ENCODE measurements at places on chromosomes 3 and 15.

GRCh38 chr15:45401665-45402161 lies 23.4 kb upstream of the GATM start:
- no peak for DNase-seq

DNA sequence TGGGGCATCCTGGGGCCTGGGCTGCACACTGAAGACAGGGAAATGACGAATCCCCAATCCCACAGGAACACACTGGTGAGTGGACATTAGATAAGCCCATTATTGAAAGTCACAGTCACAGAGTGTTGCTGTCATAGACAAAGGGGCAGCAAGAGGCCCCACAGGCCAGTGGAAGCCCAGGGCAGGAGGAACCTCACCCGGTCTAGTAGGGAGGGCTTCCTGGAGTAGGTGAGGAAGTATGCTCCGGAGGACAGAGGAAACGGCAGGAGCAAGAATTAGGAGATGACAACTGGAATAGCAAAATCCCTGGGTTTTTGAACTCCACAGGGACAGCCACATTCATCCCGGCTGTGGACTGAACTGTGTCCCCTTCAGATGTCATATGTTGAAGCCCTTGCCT lies 101.2 kb downstream of the TPRA1 start:
- no peak for DNase-seq

DNA sequence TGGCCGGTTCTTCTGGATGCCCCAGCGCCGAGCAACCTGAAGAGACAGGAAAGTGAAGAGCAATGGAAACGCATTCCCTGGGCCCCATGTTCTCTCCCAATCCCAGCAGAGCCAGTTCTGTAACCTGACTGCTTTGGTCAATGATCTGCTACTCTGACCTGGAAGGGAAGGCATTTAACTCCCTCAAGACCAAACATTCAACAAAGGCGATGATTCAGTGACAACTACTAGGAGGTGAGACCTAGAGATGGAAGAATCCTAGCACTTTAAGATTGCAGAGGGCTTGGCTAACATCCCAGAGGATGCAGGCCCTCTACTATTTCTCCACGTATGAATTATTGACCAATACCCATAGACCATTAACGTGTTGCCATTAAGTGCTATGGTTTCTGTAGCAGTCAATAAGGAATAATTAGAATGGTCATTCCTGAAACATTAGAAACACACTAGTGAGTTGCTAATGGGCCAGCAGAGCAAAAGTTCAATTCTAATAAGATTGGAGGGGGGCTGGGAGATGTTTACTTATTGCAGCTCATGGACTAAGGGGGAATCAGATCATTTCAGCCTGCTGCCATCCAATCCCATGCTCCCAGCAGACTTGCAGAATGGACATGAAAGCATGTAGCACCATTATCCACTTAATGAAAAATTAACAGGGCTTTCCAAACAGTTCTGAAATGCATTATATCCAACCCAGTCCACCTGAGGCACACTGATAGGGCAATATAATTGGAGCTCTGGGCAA lies 56.6 kb downstream of the ETV5 start:
- no peak for DNase-seq

DNA sequence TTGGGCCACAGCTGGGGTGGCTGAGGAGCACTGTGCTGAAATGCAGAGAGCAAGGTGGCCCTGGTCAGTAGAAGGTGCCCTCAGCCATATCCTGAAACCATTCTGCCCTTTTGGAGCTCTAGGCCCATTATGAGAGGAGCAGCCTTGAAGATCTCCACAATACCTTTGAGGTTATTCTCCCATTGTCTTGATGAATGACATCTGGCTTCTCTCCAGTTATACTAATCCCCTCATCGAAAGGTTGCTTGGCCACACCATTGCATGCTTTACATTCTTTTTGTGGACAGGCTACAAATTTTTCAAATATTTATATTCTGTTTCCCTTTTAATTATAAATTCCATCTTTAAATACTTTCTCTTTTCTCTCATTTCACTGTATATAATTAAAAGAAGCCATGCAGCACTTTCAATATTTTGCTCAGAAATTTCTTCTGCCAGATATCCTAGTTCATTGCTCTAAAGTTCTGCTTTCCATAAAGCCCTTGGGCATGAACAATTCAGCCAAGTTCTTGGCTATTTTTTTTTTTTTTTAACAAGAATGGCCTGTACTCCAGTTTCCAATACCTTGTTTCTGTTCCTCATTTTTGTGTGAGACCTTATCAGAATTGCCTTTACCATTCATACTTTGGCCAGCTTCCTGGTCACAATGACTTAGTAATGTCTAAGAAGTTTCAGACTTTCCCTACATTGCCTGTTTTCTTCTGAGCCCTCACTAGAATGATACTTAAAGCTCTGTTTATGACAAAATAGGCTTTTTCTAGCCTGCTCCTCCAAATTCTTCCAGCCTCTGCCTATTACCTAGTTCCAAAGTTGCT lies 138.9 kb upstream of the SGO1 start:
- DNase-seq: no peak

GRCh38 chr3:197031315-197032285 lies 2.0 kb upstream of the MELTF start:
- DNase-seq: no peak

DNA sequence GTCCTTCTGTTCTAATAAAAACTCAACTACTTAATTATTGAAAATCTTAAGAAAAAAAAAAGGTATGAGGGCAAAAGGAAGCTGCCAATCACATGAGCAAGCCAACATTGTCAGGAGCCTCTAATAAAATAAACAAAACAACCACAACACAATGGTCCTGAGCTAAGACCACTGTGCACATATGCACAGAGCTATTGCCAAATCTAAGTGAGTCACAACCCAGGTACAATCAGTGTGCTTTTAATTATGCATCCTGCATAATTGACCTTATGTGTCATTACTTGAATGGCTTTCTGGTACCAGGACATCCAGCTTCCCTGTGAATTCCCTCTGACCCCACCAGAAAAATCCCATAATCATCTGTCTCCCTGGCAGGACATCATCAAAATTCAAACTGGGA lies 639.8 kb downstream of the MAGI1 start:
- no peak for DNase-seq

GRCh38 chr15:90956274-90957030 lies 1.8 kb downstream of the RCCD1 start:
- no peak for DNase-seq

DNA sequence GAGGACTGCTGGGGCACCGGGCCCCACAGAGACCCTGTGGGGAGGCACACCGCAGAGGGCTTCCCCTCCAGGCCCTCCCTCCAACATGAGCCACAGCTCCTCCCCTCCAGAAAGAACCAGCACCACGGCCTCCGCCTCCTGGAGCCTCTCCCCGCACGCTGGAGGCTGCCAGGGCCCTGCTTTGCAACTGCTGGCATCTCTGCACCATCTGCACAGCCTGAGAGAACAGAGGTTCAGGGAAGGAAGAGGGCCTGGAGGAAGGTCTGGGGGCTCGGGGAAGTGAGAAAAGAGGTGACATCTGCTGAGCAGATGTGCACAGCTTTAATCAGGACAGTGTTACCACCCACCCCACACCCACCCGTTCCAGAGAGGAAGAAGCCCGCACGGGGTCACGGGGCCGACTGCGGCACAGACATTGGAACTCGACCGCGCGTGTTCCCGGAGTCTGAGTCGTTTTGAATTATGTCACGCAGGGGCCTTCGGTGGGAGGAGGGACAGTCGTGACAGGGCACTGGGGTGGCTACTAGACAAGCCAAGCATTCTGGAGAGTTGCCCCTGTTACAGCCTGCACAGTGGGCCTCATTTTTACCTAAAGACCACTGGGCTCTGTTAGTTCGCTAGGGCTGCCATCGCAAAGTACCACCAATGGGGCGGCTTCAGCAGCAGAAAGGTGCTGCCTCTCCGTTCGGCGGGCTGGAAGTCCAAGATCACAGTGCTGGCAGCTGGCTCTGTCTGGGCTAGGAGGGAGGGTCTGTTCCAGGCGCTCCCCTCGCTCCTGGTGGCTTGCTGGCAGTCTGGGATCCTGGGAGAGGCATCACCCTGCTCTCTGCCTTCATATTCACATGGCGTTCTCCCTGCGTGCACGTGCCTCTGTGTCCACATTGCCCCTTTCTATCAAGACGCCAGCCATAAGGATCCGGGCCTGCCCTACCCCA lies 194.8 kb downstream of the XXYLT1 start:
- DNase-seq: no peak

DNA sequence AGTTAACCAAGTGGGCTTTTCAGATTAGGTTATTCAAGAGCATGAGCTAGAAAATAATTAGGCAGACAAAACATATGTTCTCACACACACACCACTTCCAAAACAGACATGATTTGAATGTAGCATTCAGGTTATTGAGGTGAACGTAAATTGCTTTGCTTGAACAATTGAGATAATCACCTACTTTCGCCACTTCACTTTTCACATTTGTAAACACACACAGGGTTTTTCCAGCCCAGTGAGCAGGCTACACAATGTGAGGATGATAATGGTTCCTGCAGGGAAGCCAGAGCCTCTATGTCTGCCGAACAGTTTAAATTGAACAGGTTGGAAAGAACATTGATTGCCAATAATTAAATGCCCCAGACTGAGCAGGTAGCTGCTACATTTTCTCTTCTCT lies 560.8 kb downstream of the OCA2 start:
- DNase-seq: no peak

DNA sequence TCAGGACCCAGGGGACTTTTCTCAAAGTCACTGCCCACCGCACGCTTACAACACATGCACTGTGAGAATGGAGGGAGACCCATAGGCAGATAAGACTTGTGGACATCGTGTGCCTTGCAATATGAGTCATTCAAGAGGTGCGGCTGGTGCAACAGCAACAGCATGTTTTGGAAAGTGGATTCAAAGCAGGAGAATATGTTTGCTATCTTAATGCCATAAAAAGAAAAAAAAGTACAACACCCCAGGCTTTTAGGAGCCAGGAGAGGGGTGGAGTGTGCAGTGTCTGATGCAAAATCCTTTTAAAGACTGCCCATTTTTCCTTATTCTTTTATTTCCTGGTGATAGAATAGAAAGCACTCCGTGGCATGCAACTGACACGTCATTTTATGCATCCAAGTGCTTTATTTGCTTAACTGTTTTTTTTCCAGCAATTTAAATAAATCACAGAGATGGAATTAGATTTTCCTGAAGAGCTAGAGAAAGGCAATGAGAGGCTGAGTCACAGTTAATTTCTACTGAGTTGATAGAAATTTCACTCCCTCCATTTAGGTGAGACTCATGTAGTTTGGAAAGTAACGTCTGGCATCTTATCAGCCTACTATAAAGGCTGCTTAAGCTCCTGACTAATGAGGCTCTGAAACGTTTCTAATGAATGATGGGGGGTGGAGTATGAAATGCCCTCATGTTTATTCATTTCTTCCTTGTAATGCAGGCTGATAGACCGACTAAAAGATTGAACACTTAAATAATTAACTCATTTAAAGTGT lies 96.4 kb downstream of the NSUN3 start:
- DNase-seq: no peak

DNA sequence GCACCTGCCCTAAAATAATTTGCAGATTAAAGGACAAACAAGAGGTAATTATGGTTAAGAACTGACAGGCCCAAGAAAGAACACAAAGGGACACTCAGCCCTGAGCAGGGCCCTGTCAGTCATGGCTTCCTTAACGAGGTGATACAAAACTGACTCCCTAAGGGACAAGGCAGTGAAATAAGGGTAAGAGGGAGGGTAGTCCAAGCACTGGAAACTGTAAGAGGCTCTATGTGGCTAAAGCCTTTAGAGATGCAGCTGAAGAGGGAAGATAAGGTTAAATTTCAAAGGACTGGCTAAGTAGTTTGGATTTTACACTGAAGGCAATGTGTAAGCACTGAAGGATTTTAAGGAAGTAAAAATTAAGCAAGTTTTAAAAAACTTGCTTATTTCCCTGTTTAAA lies 3.9 kb downstream of the ATR start:
- DNase-seq: no peak

DNA sequence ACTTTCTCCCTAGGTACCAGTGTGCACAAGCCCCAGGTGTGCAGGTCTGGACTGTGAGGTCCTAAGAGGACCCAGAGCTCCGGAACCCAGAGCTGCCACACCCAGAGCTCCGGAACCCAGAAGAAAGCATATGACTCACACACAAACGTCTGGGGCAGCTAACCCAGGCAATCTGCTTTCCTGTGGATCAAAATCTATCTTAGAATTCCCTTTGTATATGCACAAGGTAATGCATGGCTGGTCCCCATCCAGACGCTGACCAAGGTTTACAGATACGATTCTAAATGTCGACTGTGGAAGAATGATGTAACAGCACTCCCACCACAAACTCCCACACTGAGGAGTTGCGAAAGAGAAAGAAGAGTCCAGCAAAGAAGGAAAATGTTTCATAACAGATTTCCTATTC lies 15.7 kb downstream of the KCNMB2 start:
- no peak for DNase-seq

DNA sequence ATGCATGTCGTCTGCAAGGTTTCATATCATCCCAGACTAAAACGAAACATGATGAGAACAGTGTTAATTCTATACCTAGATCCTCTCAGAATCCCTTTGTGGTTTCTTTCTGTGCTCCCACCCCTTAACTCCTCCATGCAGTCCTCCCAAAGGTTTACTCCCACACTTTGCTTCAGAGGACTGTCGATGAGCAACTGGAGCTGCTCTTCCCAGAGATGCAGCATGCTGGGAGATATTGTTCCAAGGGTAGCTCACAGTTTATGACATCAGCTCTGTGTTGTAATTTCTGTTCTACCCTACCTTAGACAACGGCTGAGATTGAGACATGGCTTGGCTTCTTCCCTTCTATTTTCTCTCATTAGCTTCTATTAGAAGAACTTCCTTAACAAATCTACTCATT lies 313.0 kb upstream of the COL8A1 start:
- DNase-seq: no peak

DNA sequence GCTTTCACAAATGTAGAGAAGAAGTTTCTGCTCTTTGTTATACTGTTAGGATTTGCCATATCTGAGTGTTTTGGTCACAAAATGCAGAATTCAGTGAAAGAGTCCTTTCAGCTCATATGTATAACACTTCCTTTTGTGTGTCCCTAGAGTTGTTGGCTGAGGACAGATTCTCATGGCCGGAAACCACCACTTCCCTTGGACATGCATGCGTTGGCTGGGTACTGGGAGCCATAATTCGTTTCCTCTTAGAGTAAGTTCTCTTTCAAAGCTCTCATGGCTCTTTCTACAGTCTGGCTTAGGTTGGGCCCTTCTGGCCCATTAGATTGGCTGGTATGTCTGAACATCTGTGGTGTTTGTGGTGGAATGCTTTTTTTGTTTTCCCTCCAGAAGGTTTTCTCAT lies 298.5 kb downstream of the DIPK2A start:
- no peak for DNase-seq
